ENCODE measurements at places on chromosomes 1 and 21.

GRCh38 chr21:30337772-30338171, 278 bp upstream of the KRTAP27-1 start:
- DNase-seq = no peak

DNA sequence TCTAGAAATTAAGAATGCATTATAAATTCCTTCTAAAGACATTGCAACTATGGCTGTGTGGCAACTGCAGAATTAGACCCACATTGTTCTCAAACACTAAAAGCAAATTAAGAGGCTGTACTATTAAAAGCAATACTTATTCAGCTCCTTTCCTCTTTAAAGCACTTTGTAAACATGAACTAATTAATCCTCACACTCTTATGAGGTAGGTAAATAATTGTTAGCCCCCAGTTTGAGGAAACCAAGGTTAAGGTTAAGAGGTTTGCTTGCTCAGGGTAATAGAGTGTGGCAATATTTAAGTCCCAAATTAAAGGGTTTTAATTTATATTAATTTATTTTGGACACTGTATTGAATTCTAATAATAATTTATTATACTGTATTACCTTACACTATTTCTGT, 553.8 kb downstream of the LRRIQ3 start:
- no peak for DNase-seq

- DNase-seq = peak; percentile 18
These were observed 1.3 kb upstream of the H3-3A start for GRCh38 chr1:226061068-226061840.

DNA sequence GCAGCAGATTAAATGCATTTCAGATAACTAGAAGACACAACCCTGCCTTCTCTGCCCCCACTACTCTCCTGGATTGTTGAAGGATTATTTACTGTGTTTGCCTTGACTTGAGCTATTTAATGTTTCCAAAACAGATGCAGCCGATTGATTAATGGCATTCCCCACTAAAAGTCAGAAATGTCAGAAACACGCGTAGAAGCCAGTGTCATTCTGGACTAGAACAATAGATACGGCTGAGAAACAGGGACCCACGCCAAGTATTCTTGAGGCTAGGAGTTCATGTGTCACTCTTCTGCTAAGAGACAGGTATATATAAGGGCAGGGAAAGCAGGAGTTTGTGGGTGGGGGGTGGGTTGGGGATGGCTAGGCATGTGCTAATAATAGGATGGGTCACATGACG, 366.7 kb upstream of the PROX1 start:
- no peak for DNase-seq

DNA sequence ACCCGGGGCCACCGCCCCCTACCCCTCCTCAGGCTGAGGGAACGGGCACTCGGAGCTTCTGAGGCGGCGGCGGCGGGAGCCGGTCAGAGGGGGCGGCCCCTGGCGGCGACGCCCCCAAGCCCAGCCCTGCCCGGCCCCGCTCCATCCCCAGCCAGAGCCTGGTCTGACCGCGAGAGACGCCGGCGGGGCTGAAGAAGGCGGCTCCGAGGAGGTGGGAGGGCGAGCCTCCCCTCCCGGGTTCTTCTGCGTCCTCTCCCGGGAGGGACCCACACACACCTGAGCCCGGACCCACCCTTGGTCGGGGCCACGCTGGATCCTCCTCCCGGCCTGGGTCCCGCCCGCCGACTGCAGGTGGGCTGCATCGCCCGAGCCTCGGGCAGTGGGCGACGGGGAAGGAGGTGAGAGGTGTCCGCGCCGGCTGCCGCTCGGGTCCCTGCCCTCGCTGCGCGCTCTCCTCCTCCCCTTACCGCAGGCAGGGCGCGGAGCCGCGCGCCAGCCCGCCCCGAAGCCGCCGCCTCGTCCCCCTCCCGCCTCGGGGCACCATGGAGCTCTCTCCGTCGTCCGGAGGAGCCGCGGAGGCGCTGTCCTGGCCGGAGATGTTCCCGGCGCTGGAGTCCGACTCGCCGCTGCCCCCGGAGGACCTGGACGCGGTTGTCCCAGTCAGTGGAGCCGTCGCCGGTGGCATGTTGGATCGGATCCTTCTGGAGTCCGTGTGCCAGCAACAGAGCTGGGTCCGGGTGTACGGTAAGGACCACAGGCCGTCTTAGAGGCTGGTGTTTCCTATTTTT, at the start of gene RASAL2:
RASAL2 (plus strand) TSS at position 154 of the 788 bp plus-strand sequence; CDS start at position 543, 389 bp downstream.
- peak; percentile 67 for DNase-seq

GRCh38 chr1:118396279-118396678, 211.3 kb upstream of the SPAG17 start:
- DNase-seq = no peak

DNA sequence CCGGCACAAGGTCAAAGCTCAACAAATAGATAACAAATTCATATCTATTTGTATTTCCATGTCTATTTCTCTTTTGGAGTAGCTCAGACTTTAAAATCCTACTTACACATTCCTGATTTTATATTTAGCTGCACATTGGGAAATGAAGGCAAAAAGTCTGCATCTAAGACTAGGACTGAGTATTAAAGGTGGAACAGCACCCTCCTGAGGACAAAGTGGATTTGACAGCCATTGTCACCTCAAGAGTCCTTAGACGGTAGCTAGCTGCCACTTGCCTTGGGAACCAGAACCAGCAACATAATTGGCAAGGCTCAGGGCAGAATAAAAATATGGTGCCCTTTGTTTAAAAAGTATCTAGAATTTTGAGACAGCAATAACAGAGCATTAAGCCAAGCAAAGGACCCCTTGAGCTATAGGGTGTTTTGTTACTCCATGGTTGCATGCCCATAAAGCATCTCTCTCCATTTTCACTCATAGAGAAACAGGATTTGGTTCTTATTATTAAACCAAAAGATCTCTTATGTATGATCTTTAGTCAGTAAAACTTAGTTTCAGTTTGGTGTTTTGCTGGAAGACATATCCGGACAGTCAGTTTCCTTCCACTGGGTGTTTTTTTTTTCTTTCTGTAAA, 30.0 kb upstream of the SGIP1 start:
- peak; percentile 64 for DNase-seq

DNA sequence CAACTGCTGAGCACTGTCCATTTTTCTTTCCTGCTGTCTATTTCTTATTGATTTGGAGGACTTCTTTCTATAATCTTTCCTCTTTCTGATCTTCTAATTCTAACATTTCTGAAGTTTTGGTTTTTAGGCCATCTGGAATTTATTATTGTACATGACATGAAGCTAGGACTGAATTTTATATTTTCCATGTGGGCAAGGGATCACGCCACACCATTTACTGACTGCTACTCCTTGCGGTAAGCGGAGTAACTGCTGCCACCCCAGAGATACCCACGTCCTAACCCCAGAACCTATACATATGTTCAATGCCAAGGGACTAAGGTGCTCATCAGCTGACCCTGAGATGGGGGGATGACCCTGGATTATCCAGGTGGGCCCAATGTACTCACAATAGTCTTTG, 70.6 kb downstream of the NPHP4 start:
- peak; percentile 27 for DNase-seq

DNA sequence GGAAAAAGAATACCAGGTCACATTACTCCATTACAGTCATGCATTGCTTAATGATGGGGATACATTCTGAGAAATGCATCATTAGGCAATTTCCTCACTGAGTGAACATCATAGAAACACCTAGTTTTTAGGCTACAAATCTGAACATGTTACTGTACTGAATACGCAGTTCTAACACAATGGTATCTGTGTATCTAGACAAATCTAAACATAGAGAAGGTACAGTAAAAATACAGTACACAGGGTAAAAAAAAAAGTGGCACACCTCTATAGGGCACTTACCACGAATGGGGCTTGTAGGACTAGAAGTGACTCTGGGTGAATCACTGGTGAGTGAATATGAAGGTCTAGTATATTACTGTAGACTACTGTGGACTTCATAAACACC, 115.7 kb downstream of the AKT3 start:
- DNase-seq = peak; percentile 16

- no peak for DNase-seq
These were observed 9.5 kb upstream of the DUSP10 start for GRCh38 chr1:221751226-221751887.

DNA sequence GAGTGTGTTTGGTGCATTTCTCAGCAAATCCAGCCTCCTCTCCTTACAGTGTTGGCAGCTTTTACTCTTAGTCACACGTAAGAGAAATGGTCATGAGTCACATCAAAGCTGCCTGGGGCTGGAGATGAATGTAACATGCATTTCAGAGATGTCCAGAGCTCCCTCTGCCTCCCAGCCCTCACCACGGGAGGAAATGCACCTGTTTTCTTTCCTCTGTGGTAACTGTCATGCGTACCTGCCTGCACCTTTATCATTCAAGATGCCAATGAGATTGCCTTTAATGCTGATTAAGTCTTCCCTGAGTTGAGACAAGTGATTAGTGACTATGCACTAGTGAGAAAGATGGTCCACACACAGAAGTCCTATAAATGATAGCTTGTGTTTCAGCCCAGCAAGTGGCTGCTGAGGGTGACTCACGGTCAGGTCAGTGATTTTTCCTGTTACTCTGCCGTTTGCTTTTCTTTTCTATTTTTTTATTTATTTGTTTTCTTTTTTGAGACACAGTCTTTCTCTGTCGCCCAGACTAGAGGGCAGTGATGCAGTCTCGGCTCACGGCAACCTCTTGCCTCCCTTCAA, 277.3 kb upstream of the FMN2 start:
- peak; percentile 55 for DNase-seq

- peak; percentile 86 for DNase-seq
These were observed at the start of gene TRNP1 for GRCh38 chr1:26993237-26994019. Gene TRNP1 (plus strand): TSS chr1:26993692. CDS start chr1:26993787, 95 bp downstream.

DNA sequence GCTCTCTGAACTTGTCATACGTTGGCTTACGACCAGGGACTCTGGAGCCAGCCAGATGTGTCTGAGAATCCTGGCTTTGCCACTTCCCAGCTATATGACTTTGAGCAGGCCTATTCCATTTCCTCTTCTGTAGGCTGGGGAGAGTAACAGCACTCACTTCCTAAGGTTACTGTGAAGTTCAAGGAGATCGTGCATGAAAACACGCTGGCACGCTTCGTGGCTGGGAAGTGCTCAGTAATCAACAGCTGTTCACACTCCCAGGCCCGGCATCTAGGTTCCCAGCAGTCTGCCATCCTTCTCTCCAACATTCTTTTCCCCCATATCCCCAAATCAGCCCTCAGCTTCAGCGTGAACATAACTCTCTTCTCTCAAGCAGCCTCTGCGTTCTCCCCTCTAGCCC, 2.0 kb downstream of the ASCL5 start:
- DNase-seq = no peak

- DNase-seq = no peak
These were observed 833.3 kb upstream of the PRMT6 start for GRCh38 chr1:106223213-106223612.

GRCh38 chr1:162328512-162328911, 48.1 kb downstream of the SPATA46 start:
- no peak for DNase-seq

- no peak for DNase-seq
These were observed 105.5 kb downstream of the LYPLAL1 start for GRCh38 chr1:219279017-219279770.

- no peak for DNase-seq
These were observed 37.2 kb upstream of the C1orf115 start for GRCh38 chr1:220652995-220653394.

- no peak for DNase-seq
These were observed 52.8 kb downstream of the ARID4B start for GRCh38 chr1:235275223-235275622.

GRCh38 chr1:52111492-52111891, 30.4 kb upstream of the ZFYVE9 start:
- DNase-seq = no peak

DNA sequence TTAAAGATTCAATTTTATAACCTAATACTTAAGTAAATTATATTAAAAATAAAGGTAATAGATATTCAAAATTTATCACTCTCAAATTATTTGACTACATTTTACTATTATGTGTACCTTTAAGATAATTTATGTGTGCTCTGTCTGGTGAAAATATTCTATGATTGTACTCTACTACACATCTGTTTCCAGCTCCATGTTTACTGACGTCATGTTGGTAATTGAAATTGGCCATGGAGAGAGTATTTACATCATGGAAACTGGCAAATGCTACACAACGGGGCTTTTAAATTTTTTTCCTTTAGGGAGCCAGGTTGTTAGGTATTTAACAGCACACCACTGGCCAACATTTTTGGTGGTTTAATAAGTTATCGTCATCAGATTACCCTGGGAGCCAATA, 204.5 kb upstream of the KIAA0040 start:
- DNase-seq = no peak

GRCh38 chr1:239575113-239575512, 188.7 kb downstream of the CHRM3 start:
- DNase-seq = no peak

GRCh38 chr1:182627622-182628021, 23.4 kb upstream of the RGS16 start:
- DNase-seq = no peak

GRCh38 chr1:86273066-86273465, 116.5 kb upstream of the COL24A1 start:
- no peak for DNase-seq

GRCh38 chr1:232980986-232981560, 30.7 kb downstream of the NTPCR start:
- DNase-seq = no peak

DNA sequence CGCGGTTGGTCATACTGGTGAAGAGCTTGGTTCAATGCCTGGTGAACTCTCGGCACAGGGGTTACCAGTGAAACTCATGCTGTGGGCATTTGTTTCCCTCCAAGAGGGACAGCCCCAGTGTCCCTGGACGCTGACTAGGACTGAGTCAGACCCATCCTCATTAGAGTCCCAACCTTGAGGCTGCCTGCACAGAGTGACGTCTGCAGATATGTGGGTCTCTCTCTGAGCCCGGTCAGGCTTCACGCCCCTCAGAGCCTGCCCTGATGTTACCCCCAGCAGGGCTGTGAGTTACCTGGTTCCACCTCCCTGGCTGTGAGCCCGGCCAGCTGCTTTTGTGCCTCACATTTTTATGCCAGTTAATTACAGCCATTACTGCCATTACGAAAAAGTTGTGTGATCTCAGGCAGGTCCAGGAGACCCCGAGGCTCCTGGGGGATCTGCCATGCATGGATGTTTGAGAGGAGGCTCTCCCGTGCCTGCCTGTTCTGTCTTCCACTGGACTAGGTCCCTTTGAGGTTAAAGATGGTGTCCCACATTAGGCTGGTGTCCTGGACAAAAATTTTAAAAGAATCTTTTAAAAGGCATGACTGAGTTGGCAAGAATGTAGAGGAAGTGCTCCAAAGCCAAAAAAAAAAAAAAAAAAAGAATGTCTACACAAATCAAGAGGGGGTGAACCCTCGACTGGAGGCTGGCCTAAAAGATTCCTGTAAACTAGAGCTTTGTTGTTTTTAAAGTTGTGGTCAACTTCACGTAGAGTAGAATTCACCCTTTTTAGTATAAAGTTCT, 36.6 kb upstream of the PADI1 start:
- peak; percentile 72 for DNase-seq

DNA sequence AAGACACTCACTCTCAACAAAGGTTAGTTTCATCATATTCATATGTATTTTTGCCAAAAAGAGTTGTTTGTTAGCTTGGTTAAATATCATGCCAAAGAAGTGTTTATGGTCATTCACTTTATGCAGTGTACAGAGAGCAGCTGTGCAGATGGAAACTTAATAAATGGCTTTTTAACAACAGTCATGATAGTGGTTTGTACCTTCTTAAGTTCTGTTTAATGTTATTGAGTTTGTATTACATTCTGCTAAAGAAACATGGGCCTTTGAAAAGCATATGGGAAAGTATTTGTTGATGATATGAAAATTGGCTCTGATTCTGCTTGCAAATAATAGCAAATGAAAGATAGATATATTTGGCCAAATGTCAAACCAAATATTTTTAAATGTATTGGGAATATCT, 607.3 kb downstream of the NCAM2 start:
- DNase-seq = no peak

GRCh38 chr1:11682799-11683198, 1.9 kb upstream of the MAD2L2 start:
- DNase-seq = no peak
